ENCODE measurements at places on chromosomes 6 and 20. TPM values are rescaled to one million over a fixed set of nuclear protein-coding genes. Genes with fewer than 3 reads are reported as not detected.

The IL17F gene
- total RNA-seq = not detected

The EPPIN gene
- total RNA-seq = not detected

The GPR6 gene
- total RNA-seq = 0.20 TPM

The RHAG gene
- total RNA-seq = not detected

The NKX2-4 gene
- total RNA-seq = 0.15 TPM

The HLA-G gene
- total RNA-seq = 2.7 TPM

The MAP3K5 gene
- total RNA-seq = 1.6 TPM

The KIF25 gene
- total RNA-seq = 0.59 TPM

The FNDC11 gene
- 2.7 TPM for total RNA-seq

The KHDC1L gene
- not detected for total RNA-seq

The BRPF3 gene
- total RNA-seq = 43.4 TPM

The EDN3 gene
- total RNA-seq = 0.24 TPM

Measured in H9 (cell line).